Lung (tissue), 17 donors: ENCODE measurements at places on chromosomes 4 and X. TPM values are rescaled to one million over a fixed set of nuclear protein-coding genes. Genes with fewer than 3 reads are reported as not detected.

DNA sequence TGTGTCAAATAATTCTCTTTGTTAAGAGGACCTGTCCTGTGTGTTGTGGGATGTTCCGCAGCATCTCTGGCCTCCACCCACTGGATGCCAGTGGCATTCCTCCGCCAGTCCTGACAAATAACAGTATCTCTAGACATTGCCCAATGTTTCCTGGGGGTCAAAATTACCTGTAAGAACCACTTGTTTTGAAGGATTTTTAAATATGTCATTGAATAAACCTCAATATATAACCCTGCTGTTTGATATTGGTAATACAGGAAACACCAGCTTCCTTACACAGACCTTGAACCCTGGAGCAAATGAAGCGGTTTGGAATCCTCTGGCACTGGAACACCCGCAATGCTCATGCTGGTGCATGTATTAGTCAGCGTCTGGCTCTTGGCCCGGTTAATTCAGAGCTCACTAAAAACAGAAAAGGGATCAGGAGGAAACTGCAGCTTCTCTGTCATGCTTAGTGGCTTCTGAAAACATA is 101.3 kb downstream of the TBL1X start:
- DNase-seq, result peak; percentile 75
- H3K27me3 ChIP-seq, result no peaks in the 10 kb centered on the region
- H3K27ac ChIP-seq, result no peak overlapping the region

DNA sequence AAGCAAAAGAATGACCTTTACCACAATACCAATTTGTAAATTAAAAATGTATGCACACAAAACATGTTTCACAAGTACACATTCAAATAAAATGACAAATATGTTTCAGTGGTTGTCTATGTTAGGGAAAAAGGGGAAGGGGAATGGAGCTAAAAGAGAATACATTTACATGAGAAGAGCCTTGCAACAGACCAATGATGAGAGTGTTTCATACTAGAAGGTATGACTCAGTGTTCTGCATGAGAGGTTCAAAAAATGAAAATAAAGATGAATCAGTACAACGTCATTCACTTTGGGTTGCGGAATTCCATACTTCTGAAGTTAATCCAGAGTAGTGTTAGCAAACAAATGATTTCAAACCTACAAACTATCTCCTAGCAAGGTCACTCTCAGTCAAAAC is 51.7 kb downstream of the RPGR start:
- no peak overlapping the region for H3K4me3 ChIP-seq
- no peak overlapping the region for H3K27ac ChIP-seq
- peaks cover 20% of the 10 kb centered on the region for H3K27me3 ChIP-seq
- H3K4me1 ChIP-seq, result no peaks in the 10 kb centered on the region

The MAGEC2 gene
- total RNA-seq, result not detected

GRCh38 chrX:80026116-80026515 is 11.6 kb downstream of the TBX22 start:
- no peak overlapping the region for H3K4me3 ChIP-seq
- no peak overlapping the region for H3K27ac ChIP-seq
- no peaks in the 10 kb centered on the region for H3K4me1 ChIP-seq

GRCh38 chrX:101219864-101220346 is 319 bp downstream of the DRP2 start:
- H3K36me3 ChIP-seq, result no peaks in the 10 kb centered on the region
- peak; percentile 62 for DNase-seq
- H3K4me3 ChIP-seq, result no peak overlapping the region
- H3K4me1 ChIP-seq, result no peaks in the 10 kb centered on the region

DNA sequence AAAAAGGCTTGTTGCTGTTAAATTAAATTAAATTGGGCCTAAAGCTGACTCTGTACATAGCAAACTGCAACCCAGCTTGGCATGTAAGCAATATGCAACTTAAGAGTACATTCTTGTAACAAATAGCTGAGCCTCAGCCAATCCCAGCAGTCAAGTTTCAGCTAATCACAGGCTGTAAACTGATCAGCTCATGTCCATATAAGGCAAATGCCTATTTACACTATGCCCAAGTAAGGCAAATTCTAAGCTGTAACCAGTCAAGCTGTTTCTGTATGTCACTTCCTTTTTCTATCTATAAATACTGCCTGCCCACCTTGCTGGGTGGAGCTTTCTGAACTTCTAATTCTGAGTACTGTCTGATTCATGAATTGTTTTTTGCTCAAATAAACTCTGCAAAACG is 429.1 kb upstream of the FTHL17 start:
- H3K36me3 ChIP-seq, result no peaks in the 10 kb centered on the region
- no peak overlapping the region for H3K27ac ChIP-seq
- no peaks in the 10 kb centered on the region for H3K27me3 ChIP-seq

The GPR143 gene
- total RNA-seq, result 2.7 TPM
